ENCODE measurements at places on chromosomes 1 and 21.

- no peak for DNase-seq
Measured at GRCh38 chr1:45097079-45097478, 85.0 kb downstream of the UROD start.

DNA sequence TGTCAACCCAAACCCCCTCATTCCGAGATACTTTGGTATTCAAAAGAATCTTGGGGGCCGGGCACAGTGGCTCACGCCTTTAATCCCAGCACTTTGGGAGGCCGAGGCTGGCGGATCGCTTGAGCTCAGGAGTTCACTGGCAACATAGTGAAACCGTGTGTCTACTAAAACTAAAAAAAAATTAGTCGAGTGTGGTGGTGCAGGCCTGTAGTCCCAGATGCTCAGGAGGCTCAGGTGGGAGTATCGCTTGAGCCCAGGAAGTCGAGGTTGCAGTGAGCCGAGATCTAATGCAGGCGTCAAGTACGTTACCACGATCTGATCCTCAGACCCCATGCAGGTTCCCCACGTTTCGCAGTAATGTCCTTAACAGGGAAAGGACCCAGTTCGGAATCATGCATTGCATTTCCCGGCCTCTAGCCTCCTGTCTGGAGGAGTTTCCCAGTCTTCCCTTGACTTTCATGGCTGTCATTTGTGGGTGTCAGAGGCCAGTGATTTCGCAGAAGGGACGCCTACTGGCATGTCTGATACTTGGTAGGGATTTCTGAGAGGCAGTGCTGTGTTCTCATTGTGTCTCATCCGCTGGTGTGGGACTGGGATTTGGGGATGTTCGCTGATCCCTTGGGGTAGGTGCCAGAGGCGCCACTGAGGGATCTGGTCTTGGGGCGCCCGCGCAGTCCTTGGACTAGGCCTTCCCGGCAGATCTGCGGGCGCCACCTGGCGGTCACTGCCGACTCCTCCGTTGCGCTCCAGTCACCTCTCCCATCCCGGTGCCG, 39.3 kb upstream of the HMGN1 start:
- peak; percentile 89 for DNase-seq

DNA sequence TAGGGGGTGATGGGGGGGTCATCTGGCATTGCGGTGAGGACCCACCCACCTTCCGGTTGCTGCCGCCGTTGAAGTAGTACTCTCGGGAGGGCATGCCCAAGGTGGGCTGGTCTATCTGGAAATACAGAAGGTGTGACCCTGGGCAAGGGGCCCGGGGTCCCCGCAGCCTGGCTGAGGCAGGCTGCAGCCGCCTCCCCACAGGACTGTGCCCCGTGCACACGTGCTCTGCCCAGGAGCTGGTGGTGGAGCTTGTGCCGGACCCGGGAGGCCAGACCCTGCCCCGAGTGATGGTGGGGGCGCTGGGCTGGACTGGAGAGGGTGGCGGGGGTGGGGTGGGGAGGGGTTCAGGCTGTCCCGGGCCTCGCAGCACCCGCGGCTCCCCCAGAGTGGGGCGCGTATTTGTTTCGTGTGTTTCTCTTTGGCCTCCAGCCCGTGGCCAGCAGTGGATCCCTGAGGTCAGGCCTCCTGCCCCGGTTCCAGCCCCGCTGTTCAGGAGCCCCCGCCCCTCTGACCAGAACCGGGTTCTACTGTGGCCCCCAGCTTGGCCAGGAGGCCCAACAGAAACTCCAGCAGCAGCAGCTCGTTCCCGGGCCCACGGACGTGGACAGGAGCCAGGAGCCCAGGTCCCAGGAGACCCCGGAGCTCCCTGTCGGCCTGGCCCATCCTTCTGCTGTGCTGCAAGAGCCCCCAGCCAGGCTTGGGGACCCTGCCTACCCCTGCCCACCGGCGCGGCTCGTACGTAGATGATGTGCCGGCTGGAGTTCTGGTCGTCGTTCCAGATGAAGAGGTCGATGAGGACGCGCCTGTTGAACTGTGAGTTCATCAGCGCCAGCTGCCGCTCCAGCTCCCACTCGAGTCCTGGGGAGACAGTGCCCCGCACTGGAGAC, 19.2 kb downstream of the PRXL2B start:
- no peak for DNase-seq

DNA sequence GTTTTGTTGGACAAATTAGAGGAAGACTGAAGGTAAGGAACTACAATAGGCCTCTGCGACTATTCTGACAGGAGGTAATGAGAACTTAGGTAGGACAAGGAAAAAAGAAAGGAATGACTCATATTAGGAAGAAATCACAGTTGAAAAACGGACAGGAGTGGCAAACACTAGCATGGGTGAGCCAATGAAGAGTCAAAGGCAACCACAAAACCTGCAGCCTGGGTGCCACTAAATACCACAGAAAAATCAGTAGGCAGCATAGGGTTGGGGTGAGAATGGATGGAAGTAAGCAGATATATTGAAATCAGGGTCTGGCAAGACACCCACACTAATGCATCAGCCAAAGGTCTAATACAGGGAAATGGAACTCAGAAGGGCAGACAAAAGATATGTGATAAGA, 10.0 kb downstream of the RBM34 start:
- DNase-seq = no peak

- no peak for DNase-seq
Measured at GRCh38 chr1:207081088-207081487, 7.6 kb upstream of the C4BPB start.

- DNase-seq = no peak
Measured at GRCh38 chr1:29789910-29790247, 553.6 kb downstream of the PTPRU start.

DNA sequence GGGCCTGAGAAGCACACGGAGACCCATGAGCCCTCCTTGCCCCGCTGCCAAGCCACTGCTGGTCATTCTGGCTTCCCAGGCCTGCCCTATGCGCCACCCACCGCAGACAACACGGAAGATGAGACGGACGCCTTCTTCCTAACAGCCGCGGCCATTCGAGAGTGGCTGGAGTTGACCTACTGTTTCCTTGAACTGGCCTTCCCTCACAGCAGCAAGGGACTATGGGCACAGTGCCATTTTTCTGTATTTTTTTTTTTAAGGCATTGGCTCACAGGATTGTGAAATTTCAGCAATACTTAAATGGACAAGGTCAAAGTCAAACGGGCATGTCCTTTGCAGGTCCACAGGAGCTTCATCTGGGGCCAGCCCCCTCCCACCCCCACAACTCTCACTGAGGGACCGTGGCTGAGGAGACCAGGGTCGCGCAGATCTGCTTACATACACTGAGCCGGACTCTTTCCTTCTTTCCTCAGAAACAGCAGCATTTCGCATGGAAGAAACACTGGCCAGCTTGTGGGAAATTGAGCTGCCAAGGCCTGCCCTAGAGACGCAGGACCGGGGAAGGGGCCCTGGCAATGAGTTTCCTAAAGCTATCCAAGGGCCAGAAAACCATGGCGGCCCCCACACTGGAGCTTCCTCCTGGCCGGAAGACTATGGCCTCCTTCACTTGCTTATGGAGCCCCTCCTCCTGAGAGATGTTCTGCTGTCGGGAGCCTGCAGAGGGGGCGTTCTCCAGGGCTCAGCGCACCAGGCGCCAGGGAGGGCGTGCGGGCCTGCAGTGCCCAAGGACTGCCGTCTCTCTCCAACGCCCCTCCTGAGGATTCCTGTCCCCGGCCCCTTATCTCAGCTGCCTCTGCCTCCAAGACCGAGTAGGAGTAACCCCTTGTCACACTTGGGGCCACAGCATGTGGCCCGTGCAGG, 98.9 kb downstream of the PGBD5 start:
- no peak for DNase-seq

DNA sequence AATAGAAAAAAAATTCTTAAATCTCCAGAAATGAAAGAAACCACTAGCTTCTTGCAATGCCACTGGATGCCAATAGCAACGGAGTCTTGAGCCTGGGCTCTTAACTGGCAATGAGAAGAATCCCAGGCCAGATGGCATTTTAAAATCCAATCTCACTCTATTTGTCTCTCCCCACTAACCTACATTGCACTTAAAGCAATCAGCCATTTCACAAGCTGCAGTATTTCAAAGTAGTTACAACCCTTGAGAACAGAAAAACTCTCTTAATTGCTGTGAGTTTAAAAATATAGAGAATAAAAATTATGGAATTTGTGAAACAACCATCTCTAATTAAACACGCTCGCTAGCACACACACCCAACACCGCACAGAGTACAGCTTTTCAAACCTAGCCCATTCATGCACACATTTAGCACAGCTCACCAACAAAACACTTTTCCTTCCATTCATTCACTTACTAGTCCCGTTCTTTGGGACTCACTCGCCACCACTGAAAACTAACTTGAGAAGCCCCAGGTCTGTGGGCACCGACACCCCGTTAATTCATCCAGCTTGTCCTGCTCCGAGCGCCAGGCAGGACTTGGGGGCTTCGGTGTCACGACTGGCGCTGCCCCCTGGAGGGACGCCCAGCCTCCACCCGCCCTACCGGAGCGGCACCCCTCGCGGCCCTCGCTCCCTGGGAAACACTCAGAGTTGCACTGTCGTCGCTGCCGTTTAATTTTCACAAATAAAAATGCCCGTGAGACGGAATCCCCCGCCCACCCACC, 1.0 kb downstream of the DDAH1 start:
- no peak for DNase-seq

DNA sequence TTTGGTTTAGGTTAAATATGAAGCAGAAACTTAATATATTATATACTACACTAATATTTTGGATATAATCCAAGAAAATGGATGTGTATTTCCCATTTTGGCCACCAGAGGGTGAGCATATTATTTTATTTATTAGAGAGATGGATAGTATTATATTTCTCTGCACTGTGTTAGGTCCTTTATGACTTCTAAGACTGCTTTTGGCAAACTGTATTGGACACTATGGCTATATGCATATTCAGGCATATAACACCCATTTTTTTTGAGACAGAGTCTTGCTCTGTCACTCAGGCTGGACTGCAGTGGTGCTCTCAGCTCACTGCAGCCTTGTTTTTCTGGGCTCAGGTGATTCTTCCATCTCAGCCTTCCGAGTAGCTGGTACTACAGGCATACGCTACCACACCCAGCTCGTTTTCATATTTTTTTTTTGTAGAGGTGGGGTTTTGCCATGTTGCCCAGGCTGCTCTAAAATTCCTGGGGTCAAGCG, 17.8 kb upstream of the PGM1 start:
- peak; percentile 16 for DNase-seq

GRCh38 chr1:196295766-196296165, 312.5 kb downstream of the KCNT2 start:
- DNase-seq = no peak

DNA sequence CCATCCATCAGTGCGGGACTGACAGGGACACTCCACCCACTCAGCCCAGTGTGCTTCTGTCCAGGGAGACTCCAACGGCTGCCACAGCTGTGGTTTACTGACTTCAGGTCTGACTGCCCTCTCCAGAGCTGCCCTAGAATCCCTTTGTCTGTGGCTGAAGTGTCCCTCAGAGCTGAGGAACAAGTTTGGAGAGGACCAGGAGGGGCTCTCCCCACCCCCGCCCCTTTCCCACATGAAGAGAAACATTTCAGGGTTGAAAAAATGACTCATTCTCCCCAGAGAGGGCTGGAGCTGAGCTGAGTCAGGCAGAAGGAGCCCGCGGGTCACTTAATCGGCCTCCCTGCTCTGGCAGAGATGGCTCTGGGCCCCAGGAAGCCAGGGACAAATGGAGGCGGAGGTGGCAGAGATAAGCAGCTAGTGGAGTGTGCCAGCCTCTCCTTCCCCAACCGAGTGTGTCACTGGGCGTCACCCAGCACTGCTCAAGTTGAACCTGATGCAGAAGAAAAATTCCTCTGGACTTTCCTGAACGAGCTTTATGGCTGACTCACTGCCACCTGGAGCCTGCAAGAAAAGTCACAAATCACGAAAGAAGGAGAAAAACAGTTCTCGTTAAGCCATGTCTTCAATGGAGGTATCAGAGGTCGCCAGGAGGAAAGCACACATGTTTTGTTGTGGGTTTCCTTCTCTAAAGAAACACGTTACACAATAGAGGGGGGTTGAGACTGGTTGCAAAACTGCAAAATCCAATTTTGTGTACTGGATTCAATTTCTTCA, 34.3 kb upstream of the ECE1 start:
- peak; percentile 94 for DNase-seq

- no peak for DNase-seq
Measured at GRCh38 chr1:147292012-147292411, 49.5 kb downstream of the CHD1L start.

DNA sequence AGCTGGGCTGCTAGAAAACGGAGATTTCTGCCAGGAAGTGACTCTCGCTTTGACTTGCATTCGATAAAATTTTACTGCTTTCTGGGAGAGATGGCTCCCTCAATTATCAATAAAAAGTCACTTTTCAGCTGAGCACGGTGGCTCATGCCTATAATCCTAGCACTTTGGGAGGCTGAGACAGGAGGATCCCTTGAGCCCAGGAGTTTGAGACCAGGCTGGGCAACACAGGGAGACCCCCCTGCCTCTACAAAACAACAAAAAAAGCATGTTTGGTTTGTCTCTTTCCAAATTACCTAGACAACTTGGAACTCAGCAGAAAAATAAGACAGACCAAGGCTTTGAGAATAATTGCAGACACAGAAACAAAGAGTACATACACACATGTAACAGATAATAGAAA, 12.9 kb upstream of the ENSA start:
- no peak for DNase-seq

- DNase-seq = no peak
Measured at GRCh38 chr1:207217778-207218511, 103.5 kb upstream of the CD55 start.

- no peak for DNase-seq
Measured at GRCh38 chr1:230684146-230684545, 29.8 kb downstream of the AGT start.

DNA sequence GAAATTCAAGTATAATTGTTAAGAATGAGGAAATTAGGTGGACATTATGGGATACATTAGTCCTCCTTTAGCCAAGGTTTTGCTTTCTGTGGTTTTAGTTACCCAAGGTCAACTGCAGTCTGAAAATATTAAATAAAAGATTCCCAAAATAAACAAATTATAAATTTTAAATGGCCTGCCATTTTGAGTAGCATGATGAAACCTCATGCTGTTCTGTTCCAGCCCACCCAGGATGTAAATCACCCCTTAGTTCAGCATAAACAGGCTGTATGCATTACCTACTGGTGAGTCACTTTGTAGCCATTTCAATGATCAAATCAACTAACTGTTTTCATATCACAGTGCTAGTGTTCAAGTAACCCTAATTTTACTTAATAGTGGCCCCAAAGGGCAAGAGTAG, 132.5 kb upstream of the LYPLAL1 start:
- DNase-seq = no peak

DNA sequence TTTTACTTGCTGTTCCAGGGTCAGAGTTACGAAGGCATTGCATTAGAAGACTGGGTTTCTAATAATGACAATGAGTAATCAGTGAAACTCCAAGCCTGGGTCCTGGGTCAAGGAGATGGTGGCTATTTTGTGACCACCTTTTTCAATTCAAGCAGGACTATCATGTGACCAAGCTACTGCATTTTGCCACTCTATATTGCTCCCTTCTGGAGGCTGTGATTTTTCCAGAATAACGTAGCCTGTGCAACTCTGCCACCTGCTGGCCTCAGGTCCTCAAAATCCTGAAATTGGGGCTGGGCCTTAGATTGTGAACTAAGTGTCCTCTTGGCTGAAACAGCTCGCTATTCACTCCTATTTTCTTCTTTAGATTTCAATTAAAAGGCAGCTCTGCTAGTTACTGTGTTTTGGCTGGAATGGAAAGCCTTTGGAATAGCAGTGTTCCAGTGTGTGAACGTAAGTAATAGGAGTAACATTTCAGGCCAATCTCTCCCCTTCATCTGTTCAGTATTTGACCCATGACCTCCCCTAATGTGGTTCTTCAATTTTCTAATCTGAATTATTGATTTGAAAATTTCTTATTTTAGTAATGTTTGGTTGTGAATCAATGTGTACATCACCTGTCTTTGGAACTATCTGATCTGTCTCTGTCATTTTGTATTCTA, 52.9 kb upstream of the CD46 start:
- DNase-seq = peak; percentile 58

GRCh38 chr1:115332813-115333608, 5.0 kb downstream of the NGF start:
- DNase-seq = peak; percentile 18
